ENCODE measurements at places on chromosomes 7 and 10. TPM values are rescaled to one million over a fixed set of nuclear protein-coding genes. Genes with fewer than 3 reads are reported as not detected.

GRCh38 chr7:129496653-129497052 is 5.7 kb upstream of the SMKR1 start:
- ATAC-seq, result no peak

DNA sequence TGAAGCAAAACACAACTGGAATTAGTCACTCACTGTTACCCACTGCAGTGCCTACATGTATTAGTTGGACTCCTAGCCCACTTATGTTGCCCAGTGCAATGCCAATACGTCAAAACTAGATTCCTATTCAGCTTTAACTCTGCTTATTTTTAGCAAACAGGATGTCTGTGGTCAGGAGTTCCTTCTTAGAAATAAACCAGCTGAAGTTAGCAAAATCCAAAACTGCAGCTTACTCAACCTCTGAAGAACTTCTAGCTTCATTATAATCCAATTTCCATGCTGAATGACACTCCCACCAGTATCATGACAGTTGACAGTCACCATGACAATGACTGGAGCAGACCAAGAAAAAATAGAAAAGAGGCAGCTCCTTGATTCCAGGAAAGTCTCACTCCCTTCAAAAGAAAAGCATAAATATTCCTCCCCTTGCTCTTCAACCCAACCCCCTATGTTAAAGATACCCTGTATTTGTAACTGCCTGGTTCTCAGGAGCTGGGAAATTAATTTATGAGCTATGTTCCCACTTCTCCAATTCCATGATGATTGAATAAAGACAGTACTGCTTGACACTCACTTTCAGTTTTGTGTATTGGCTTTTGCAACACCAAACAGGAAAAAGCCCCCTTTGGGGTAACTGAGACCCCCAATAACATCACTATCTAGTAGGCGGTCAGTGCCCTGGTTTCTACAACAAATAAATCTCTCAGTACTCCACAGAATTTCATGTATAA is 327.4 kb downstream of the SORCS1 start:
- peak; percentile 53 for ATAC-seq

Gene C7orf33
- total RNA-seq, result not detected

DNA sequence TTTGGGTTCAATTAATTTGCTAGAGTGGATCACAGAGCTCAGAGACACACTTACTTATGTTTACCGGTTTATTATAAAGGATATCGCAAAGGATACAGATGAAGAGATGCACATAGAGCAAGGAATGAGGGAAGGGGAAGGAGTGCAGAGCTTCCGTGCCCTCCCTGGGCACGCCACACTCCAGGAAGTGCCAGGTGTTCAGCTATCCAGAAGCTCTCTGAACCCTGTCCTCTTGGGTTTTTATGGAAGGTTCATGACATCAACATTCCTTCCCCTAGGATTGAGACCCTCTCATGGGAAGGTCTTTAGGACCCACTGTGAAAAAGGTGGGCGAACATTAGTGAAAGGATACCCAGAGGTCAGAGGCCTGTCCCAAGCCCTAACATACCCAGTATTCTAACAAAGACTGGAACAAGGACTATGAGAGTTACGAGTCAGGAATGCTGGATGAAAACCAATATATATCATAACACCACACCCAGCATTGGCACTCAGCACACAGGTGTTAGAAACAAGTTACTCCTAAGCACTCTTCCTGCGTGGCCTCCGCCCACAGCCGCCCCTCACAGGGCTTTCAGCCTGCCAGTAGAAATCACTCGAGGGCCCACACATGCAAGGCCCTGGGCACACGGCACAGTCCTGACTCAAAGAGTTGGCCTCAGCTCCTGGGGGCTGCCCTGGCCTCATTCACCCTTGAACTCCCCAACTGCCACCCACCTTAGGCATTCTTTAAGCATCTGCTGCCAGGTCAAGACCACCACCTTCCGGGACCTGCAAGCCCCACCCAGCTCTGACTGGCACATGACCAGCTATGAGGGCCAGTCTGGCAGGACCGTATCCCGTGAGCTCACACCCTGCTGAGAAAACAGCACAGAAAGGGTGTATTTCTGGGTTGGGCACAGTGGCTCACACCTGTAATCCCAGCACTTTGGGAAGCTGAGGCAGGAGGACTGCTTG is 5.6 kb upstream of the AIFM2 start:
- no peak for ATAC-seq

DNA sequence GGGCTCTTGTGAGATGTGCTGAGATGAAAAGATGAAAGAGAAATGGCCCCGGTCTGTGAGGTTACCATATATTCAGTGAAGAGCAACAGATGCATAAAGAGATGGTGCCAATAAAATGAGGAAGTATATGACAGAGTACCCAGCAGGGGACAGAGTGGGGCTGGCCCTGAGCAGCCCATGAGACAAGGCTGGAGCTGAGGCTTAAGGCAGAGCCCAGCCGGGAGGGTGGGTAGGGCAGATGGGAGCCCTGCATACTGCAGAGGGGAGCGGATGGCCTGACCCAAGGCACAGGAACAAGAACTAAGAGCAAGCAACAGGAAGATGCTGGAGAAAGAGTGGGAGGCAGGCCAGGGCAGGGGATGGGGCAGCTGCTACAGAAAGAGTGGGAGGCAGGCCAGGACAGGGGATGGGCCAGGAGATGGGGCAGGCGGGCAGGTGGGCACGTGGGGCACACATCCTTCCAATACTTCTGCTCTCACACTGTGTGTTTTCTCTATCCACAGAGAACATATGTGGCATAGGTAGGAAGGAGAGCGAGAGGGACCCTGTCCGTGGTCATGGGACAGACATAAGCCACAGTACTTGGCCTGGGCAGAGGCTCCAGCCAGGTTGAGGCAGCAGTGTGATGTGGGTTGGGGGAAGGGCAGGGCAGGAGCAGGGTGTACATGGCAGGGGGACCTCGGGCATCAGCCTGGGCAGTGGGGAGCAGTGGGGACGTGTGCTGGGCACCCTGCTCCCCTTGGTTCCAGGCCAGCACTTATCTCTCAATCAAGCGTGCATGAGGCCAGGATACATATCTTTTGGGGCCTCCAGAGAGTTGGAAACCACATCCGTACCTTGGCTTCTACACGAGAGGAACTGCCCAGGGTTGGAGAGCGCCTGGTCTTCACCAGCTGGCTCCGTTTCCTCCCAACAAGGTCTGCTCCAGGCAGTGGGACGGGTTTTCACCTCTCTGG is 91.6 kb upstream of the IKZF1 start:
- ATAC-seq, result peak; percentile 21

GRCh38 chr7:44087911-44088838 is 5.8 kb upstream of the POLM start:
- peak; percentile 74 for ATAC-seq

Gene LIPJ
- not detected for total RNA-seq

DNA sequence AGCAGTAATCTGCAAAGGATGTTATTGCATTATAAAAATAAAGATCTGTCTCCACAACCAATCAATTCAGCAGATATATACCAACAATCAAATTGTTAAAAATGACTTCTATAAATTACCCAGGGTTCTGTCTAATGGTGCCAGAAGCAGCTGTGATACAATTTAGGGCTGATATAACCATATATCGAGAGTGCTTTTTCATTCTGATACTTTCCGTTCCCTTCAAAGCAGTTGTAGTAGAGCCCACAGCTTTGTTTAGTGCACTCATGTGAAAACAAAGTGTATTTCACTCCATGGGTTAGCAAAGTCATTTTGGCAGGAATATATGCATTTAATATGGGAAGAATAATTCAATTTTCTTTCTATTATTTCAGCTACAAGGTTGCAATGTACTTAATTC is 83.1 kb upstream of the CHCHD3 start:
- no peak for ATAC-seq

Gene CDNF
- 2.3 TPM for total RNA-seq

- ATAC-seq, result no peak
Observed at GRCh38 chr7:43495572-43495971, 87.3 kb upstream of the STK17A start.

DNA sequence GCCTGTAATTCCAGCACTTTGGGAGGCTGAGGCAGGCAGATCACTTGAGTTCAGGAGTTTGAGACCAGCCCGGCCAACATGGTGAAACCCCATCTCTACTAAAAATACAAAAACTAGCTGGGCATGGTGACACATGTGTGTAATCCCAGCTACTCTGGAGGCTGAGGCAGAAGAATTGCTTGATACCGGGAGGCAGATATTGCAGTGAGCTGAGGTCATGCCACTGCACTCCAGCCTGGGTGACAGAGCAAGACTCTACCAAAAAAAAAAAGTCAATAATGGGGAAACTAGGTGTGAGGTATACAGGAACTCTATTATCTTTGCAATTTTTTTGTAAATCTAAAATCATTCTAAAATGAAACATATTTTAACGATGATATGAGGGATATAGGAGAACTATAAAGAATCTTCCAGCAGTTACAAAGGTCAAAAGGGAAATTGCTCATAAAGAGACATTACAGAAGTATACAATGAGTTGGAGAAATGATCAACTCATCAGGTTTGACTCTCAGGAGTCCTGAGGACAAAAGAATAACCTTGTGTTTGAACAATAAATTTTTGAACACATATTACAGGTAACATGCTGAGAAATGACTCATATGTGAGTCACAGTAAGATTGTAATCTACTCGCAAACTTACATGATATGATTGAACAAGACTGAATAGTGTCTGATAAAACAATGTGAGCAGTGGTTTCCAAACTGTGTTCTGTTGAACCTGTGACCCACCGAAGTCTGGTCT is 272.6 kb downstream of the FGFR2 start:
- no peak for ATAC-seq

DNA sequence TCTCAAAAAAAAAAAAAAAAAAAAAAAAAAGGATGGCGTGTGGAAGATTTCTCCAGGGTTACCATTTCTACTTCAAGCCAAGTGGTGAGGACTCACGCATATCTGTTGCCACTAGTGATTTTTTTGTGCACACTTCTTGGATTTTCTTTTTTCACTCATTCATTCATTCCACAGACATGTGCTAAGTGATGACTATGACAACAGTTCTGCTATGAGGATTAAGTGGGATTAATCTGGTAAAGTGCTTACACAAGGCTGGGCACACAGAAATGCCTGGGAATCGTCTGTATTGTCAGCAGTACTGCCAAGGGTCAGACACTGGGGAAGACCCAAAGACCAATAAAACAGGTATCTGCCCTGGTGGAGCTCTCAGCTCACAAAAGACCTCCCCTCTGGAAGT is 6.3 kb upstream of the OPN1SW start:
- peak; percentile 31 for ATAC-seq

- ATAC-seq, result no peak
Observed at GRCh38 chr7:98354511-98355249, 46.2 kb downstream of the BAIAP2L1 start.

Gene ZNF680
- total RNA-seq, result 18.5 TPM

- no peak for ATAC-seq
Observed at GRCh38 chr7:28107960-28108359, 72.6 kb downstream of the JAZF1 start.

Gene PNLIPRP1
- total RNA-seq, result not detected

GRCh38 chr10:4656576-4657194 is 169.3 kb upstream of the AKR1E2 start:
- ATAC-seq, result no peak

DNA sequence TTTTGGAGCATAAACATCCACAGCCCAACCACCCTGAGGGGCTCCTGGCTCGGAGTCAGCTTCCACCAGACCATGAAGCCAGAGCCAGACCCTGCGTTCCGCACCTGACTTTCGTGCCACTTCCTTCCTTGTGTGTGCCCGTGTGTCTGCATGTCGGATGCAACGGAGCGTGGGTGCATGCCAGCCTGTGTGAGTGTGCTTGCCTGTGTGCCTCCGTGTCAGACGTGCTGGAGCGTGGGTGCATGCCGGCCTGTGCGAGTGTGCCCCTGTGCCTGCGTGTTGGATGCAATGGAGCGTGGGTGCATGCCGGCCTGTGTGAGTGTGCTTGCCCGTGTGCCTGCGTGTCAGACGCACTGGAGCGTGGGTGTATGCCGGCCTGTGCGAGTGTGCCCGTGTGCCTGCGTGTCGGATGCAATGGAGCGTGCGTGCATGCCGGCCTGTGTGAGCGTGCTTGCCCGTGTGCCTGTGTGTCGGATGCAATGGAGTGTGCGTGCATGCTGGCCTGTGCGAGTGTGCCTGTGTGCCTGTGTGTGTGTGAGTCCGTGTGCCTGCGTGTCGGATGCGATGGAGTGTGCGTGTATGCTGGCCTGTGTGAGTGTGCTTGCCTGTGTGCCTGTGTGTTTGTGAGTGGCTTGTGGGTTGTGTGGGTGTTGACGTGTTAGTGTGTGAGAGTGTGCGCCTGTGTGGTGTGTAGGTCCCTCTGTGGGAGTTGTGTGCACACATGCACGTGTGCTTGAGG is 28.1 kb upstream of the KNDC1 start:
- no peak for ATAC-seq

DNA sequence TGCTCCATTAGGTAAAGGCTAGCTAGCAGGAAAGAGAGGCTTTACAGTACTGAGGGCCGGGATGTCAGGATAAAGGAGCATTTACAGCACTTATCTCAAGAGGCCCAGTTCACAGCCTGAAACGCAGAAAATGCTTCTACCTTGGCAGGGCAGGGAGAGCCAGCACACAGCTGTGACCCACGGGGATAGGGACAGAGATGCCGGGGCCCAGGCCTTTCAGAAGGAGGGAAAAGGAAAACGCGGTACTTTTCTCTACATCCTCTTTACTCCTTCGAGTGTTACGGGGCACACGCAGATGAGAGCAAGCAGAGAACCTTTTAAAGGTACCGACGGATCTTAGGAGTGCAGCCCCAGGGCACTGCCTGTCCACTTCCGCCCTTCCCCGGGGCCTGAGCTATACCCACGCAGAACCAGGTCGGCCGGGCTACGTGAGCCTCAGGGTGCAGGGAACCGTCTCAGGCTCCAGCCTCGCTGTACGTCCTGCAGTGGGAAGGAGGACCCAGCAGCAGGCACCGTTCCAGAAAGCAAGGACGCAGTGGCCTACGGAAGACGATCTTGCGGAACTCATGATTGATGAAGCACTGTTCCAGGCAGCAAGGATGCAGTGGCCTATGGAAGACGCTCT is 232.3 kb downstream of the ELFN1 start:
- no peak for ATAC-seq

GRCh38 chr10:123377883-123378282 is 223.7 kb downstream of the BUB3 start:
- ATAC-seq, result no peak

Gene LRRD1
- not detected for total RNA-seq

- ATAC-seq, result no peak
Observed at GRCh38 chr10:74025380-74025978, 27.6 kb downstream of the VCL start.

- ATAC-seq, result no peak
Observed at GRCh38 chr7:41956705-41957104, 253.8 kb upstream of the INHBA start.

- no peak for ATAC-seq
Observed at GRCh38 chr7:157395206-157395605, 58.4 kb downstream of the DNAJB6 start.

DNA sequence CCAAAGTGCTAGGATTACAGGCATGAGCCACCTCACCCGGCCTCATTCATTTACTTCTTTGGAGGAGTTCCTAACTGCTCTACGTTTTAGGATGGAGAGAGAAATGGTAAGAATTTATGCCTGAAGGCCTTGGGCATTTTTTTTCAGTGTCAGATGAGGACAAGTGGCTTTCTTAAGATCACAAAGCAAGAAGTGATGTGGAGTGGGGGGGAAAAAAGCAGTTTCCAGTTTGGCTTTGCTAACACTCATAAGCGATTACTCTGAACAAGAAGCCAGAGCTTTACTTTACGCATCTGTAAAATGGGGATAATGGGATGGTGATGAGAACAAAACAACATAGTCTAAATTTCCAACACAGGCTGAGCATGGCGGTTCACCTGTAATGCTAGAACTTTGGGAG is 2.6 kb upstream of the PPIA start:
- ATAC-seq, result no peak
